ENCODE measurements at places on chromosomes 4 and X. TPM values are rescaled to one million over a fixed set of nuclear protein-coding genes. Genes with fewer than 3 reads are reported as not detected.

DNA sequence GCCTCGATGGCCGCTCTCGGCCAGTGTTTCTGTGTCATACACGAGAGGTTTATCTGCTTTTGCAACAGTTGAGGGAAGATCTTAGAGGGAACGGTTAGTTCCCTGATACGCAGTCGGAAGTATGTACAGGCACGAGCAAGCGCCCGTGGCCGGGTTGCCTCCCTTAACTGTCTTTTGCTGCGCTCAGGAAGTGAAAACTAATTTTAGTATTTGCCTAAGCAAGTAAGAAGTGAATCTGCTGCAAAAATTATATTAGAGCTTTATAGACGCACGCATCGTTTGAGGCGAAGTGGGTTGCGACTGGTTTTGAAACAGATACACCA, 695 bp downstream of the MTM1 start:
- DNase-seq, result no peak

GNPDA2 gene
- 16.4 TPM for total RNA-seq

SMIM31 gene
- total RNA-seq, result not detected

DNA sequence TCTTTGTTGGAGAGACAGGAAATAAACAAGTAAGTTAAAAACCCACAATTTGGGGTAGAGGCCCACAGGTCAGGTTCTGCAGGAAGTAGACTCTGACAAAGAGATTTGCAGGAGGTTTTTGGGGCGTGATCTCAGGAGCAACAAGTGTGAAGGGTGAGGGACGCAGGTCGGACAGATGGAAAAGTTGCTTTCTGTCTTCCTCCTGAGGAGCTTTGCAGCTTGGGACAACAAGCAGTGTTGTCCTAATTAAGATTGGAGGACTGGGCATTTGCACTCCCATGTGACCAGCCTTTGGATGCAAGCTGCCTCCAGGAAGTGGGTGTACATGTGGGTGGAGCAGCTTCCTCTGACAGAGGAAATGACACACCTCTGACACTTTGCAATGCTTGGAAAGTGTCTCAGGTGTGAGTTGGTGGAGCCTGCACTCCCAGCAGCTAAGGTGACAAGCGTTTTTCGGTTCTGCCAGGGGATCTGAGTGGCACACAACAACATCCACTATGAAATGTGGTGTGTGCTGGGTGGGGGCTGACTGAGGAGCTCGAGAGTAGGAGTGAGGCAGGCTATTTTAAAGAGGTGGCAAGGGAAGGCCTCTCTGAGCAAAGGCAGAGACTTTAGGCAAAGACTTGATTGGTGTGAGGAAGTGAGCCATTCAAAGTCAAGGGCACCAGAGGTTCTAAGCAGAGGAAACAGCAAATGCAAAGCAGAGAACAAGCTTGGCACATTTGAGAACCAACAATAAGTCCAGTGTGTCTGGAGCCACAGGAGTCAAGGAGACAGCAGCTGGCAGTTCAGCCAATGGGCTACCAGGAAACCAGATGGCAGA, 339.8 kb upstream of the GATB start:
- no peak for DNase-seq

CXCR3 gene
- total RNA-seq, result 0.13 TPM

IL1RAPL1 gene
- 0.73 TPM for total RNA-seq

GRCh38 chrX:103275947-103276567, 493 bp downstream of the TCEAL5 start:
- DNase-seq, result no peak

BEX1 gene
- 4.1 TPM for total RNA-seq

- no peak for DNase-seq
Observed at GRCh38 chr4:75069493-75070074, 136.7 kb downstream of the PARM1 start.

DNA sequence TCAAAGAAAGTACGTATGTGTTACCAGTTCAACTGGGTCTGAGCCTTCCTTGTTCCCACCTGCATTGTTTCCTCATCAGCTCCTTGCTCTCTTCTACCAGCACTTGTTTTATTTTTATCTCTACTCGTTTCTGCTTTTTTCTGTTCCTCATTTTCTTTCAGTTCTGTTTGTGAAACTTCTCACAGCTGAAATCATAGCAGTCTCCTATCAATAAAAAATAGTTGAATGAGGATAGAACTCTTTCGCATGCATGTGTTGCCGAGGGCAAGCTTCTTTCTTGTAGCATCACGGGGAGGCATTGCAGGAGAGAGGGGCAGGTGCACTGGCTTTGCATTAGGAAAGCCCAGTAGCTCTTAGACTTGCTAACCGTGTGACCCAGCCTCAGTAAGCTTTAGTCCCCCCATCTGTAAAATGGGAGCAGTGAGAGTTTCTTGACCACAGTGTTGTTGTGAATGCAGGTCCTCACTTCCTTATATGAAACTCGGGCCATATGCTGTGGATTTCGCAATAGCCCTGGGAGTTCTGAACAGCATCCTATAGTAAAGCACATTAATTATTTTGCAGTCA, 24.7 kb downstream of the OFD1 start:
- DNase-seq, result no peak
